ENCODE measurements at places on chromosomes 3 and 15.

DNA sequence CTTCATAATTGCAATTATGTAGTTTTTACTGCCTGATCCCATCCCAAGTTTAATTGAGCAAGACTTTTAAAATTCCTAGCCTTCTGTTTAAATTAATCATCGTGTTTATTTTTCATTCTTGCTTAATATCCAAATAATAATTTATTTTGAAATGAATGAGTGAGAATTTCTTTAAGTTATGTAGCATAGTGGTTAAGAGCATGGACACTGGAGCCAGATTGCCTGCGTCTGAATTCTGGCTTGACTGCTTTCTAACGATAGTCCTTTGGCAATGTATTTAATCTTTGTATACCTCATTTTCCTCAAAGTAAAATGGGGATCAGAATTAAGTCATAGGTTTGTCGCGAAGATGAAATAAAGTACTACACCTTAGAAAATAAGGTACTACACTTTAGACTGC lies 71.4 kb downstream of the LRRC49 start:
- DNase-seq: no peak

DNA sequence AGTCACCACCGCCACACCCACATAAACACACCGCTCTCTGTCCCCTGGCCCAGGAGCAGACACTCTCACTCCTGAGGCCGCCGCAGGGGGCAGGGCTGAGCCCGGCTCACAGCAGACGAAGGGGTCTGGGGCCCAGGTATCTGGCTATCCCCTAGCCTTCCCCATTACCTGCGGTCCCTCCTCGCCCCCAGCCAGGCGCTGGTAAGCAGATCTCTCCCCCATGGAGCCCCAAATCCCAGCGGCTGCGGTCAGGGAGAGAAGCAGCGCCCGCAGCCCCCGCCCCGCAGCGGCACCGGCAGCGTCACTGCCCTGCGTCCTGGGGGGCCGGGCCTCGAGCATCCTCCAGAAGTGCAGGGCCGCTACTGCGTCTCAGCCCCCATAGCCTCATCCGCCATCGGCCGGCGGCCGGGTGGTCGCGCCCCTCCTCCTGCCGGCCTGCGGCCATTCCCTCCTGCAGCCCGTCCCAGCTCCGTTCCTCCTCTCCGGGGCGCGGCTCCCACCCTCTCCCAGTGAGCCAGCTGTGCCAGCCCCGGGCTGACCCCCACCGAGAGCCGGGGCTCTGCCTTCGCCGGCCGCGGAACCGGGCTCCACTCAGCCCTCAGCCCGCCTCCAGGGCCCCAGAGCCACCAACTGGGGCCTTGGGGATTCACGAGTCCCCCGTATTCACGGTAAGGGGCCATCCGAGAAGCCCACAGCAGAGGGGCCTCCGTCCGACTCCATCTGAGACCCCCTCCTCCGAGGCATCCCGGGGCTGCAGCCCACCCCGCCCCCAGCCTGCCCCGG lies 13.1 kb downstream of the TNK2 start:
- DNase-seq: peak; percentile 87

DNA sequence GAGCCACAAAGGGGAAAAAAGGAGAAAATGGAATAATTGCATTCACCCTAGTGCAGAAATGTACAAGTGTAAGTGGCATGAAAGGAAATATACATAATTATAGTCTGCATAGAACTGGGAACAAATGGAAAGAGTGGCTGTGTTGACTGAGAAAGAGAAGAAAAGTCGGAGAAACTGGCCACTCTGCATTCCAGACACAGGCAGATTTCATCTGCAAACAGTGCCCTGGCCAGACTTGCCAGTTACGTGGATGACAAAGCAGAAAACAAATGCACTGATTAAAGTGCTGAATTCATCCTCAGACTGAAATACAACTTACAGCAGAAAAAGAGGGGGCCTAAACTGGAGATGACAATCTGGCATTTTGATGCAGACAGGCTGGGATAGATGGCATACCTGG lies 129.8 kb downstream of the FGF12 start:
- DNase-seq: no peak

DNA sequence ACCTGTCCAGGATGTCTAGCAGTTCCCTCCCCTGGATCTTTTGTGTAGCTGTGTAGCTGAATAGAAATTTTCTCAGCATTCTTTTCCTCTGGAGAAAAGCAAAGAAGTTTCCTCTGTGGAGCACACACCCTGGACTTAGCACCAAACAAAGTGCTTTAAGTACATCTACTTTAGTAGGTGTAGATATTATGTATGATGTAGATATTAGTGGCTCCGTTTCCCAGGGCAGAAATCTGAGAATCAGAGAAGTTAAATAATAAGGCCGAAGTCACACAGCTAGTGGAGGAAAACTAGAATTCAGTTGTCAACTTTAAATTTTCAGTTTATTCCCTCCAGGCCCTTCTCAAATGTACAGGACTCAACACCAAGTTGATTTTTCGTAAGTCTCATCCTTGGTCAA lies 401.7 kb upstream of the NR2F2 start:
- no peak for DNase-seq

GRCh38 chr15:97598353-97598798 lies 362.1 kb upstream of the ARRDC4 start:
- DNase-seq: peak; percentile 88

- DNase-seq: peak; percentile 57
Measured at GRCh38 chr3:129560911-129561594, 18.1 kb downstream of the H1-8 start.

- DNase-seq: peak; percentile 61
Measured at GRCh38 chr3:43378066-43378935, 92.0 kb downstream of the SNRK start.

DNA sequence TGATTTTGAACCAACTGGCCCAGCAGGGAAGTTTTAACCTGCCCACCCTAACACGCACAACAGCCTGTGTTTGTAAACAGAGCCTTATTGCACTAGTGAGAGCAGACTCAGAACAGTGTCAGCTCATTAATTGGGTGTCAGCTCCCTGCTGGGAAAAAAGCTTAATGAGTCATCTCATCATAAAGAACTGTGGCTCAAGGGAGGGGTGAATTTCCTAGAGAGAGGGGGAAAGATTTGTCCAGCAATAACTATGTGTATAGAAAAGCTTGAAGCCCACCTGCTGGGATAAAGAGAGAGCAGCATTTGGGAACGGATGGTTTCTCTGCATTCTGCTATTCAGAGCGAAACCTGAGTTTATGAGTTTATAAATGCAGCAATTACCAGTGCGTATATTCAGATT lies 48.9 kb upstream of the GMNC start:
- DNase-seq: peak; percentile 75

DNA sequence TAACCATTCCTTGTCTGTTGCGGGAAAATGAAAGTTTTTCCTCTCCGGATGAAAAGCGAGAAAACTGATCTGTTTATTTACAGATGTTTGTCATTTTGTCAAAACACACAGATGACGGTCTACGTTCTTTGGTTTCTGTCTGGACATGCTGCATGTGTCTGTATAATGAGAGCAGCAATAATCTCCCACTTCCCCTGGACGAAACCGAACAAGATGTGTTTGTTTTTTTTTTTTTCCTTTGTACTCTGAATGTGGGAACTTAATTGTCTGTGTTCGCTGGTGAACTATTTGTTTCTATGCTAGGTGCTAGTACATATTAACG lies 33.6 kb downstream of the PTPRG start:
- DNase-seq: no peak

- peak; percentile 44 for DNase-seq
Measured at GRCh38 chr3:40309925-40310695, 603 bp downstream of the EIF1B start.

DNA sequence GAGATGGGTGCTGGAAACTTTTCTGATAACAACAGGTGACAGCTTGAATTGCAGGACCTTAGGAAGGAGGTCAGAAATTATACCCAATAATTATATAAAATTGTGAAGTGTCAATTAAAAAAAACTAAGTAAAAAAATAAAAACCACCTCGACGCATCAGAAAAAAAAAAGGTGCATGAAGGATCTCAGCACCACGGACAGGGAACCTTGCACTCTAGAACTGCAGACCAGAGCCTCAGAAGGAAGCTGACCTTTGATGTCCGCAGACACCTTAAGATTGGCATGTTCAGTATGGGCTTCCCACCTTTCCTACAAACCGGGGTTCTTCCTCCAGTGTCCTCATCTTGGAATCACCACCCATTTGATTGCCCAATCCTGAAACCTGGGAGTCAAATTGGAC lies 60.9 kb downstream of the SCN10A start:
- DNase-seq: no peak

DNA sequence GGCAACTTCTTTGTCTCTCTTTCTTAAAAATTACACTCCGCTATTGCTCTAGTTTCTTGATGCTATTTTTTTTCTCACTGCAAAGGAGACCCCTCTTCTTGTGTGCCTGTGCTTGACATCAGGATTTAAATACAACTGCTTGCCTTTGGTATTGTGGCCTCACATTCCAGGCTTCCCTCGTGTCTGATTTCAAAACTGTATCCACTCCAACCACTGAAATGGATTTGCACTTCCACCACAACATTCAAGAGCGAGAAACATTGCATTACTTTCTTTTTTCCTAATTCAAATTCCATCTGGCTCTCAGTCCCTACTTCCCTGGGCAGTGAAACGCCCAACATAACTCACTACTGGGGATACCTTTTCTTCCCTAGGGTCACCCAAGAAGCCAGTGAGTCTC lies 50.4 kb upstream of the PXYLP1 start:
- DNase-seq: no peak

DNA sequence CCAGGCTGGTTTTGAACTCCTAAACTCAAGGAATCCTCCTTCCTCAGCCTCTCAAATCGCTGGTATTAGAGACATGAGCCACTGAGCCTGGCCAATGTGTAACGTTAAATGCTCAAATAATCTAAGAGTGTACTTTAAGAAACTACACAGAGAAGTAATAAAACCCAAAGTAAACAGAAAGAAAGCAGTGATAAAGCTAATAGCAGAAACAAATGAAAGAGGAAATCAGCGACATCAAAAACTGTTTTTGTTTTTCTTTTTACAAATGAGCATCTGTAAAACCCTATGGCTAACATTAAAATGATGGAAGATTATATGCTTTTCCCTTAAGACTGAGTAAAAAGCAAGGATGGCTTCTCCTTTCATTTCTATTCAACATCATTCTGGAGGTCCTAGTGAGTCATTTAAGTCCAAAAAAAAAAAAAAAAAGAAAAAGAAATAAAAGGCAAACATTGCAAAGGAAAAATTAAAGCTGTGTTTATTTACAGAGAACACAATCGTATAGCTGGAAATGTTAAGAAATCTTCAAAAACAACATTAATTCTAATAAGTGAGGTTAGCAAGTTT lies 36.8 kb upstream of the FNDC3B start:
- DNase-seq: no peak

GRCh38 chr15:69170597-69170996 lies 10.2 kb downstream of the GLCE start:
- DNase-seq: peak; percentile 28

DNA sequence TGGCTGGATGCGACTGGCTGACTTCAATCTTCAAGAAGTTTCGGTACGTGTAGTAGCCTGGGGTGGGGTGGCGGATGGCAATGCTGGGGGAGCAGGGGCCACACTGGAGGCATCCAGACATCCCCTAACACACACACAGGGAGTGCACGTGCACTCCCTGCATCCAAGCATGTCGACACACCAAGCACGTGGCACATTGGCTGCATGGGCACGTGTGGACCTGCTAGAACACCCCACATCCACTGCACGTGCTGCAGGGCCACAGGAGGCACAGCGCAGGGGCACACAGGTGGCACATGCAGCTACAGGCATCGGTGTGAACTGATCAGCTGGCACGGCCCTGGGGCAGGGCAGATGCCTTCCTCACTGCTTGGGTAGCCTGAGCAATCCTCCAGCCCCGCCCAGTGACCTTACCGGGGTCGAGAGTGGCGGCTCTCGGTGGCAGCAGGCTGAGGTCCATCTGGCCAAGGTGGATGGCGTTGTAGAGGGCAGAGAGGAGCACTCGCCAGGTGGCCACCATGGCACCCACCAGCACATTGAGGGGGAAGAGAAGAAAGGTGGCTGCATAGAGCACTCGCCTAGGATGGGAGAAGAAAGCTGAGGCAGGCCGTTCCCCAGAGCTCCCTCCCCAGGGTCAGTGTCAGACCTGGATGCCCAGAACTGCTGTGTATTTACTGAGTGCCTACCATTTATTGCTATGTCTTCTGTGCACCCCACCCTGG lies 7.5 kb downstream of the ISLR start:
- no peak for DNase-seq

DNA sequence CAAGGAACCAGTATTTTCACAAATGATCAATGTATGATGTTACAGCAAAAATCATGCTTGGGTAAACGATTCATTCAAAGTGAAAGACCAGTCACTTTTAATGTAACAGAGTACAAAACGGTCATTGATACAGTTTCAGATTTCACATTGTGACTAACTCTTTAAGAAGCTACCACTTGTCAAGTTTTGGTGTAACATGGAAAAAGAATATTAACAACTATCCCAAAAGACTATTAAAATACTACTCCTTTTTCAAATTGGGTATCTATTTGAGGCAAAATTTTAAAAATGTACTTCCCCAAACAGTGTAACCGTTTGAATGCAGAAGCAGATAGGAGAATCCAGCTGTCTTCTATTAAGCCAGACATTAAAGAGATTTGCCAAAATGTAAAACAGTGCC lies 31.7 kb downstream of the AKAP13 start:
- no peak for DNase-seq
